ENCODE measurements at places on chromosomes 3 and 15.

DNA sequence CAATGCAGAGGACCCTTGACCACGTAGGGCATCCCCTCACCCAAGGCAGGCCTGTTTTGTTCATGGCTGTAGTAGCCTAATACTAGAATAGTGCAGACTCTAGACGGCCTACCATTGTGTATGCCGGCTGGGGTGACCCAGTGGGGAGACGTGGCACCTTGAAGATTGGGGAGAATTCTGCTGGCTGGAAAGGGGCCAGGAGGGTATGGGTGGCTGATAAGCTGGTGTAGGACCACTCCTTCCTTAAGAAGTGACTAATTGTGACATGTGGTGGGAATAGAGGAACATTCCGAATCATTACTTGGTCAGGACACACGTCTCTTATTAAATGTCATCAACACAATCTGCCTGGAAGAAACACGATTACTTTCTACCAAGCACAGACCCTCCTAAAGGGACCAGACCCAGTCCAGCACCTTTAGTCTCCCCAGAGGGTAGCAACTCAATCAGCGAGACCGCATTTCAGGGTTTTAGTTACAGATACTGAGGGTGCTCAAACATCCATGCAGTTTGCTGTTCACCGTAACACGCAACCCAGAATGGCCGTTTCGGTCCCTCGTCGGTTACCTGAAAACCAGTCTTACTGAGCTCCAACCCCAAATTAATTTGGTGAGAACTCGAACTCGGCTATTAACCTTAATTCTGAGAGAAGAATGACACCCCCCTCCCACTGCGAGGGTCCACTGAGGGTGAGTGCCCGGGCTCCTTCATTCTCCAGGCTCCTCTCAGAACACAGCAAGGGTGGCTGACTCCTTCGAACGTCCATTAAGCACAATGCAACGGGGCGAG, 1.6 kb upstream of the KLF13 start:
- DNase-seq, result no peak

GRCh38 chr15:84865074-84865569, 19.3 kb upstream of the SLC28A1 start:
- DNase-seq, result no peak

GRCh38 chr3:59531994-59532393, 482.2 kb upstream of the CFAP20DC start:
- DNase-seq, result no peak

GRCh38 chr3:46576-46975, 150.0 kb upstream of the CHL1 start:
- DNase-seq, result no peak

GRCh38 chr3:42507252-42507651, 4.8 kb downstream of the VIPR1 start:
- DNase-seq, result no peak

DNA sequence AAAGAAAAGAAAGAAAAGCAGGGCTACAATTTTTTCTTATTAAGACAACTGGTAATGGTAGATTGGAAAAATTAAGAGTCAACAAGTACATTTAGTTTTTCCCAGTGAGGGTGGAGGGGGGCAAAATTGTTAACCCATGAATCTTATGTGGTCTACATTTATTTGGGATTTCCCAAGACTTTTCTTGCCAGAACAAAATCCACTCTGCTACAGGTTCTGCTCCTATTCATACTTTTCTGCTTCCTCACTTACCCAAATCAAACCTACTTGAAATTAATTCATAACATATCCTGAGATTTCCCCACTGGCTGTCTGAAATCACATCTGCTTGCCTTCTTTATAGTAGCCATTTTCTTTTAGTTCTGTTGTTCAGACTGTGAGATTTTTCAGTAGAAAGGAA, 41.1 kb downstream of the VGLL3 start:
- no peak for DNase-seq

Measured in HL-60 (cell line).